NCI-H1417 (cell line): ENCODE measurements at places on chromosomes 6 and 20.

- DNase-seq = no peak
Measured at GRCh38 chr20:23601715-23602114, 4.0 kb downstream of the CST9 start.

GRCh38 chr6:48136856-48137255, 25.9 kb upstream of the PTCHD4 start:
- DNase-seq = no peak

DNA sequence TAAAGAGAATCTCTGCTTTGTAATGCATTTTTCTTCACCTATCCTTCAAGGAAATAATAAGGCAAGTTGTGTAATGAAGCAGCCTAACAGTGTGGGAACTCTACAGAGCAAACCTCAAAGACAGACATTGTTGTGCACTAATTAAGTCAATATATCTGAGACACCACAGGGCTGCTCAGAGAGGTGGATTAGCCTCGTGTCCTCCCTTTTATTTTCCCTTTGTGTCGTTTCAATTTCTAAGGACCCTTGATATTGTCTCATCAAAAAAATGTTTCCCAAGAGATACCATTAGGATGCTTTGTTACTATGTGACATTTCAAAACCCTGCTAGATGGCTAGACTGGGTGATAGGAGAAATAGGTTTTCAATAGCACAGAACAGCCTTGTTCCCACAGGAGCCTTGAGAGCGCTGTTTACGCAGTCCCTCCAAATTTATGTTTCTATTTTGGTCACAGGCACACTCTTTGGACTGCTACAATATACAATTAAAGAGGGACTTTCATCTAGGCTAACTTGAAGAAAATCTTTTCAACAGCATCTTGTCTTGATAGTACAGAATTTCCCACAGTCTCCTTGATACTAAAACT, 23.1 kb downstream of the UBE3D start:
- DNase-seq = no peak

DNA sequence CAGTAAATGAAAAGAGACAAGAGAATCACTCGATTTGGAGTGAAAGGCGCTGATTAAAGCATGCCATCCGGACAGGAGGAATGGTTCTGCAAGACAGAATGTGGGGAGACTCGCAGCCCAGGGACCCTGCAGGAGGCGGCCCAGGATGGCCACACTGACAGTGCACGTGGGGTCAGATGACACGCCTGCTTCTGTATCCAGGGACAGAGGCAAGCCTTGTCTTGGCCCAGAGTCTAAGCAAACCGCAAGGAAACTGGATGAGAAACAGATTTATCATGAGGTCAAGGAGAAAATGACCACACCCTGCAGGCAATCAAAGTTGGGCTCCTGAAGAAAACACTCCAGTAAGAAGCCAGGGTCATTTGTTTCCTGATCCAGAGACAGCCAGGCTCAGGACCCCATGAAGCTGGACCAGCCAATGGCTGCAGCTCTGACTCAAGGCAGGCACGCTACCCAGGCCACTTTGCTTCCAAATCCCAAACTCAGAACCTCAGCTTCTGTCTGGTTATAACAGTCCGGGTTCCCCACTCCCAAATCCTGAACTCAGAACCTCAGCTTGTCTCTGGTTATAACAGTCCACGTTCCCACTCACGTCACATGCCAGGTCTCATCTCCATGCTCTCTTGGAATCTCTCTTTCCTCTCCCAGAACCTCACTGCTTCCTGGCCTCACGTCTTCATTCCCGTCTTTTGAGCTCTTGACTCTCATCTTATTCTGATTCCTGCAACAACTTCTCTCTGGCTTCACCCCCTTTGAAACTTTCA, 144.9 kb upstream of the THBS2 start:
- DNase-seq = no peak

DNA sequence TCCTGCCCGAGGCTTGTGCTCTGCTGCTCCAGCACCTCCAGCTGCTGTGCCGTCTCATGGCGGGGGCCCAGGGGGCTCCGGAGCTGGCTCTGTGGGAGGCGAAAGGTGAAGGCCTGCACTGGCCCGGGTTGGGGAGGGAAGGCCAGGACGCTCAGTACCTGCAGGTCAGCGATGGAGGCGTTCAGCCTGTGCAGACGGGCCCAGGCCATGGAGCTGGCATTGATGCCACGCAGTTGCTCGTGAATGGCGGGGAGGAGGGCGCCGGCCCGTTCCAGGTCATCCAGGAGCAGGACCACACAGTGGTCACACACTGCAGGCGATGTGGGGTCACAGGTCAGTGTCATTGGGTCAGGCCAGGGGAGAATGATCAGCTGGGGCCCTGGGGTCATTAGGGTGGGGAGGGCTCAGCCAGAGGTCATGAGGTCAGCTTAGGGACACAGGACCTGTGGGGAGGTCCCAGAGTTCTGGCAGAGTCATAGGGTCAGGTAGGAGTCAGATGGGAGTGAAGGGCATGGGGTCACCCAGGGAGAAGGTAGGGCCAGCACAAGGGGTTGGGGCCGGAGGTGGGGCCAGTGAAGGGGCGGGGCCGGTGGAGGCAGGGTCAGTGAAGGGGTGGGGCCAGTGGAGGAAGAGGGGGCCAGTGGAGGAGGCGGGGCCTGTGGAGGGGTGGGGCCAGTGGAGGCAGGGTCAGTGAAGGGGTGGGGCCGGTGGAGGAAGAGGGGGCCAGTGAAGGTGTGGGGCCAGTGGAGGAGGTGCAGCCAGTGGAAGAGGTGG, 18.0 kb downstream of the ADRM1 start:
- no peak for DNase-seq

DNA sequence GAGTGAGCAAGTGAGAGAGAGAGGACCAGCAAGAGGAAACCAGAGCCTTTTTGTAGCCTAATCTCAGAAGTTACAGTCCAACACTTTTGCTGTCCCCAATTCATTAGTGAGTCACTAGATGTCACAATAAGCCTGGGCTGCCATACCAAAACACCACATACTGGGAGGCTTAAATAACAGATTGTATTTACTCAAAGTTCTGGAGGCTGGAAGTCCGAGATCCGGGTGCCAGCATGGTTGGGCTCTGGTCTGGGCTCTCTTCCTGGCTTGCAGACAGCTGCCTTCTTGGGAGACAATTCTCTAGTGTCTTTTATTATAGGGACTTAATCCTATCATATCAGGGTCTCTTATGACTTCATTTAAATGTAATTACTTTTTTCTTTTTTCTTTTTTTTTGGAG, 50.7 kb upstream of the FERMT1 start:
- DNase-seq = no peak
